LoVo (cell line): ENCODE measurements at places on chromosomes 13 and 19.

DNA sequence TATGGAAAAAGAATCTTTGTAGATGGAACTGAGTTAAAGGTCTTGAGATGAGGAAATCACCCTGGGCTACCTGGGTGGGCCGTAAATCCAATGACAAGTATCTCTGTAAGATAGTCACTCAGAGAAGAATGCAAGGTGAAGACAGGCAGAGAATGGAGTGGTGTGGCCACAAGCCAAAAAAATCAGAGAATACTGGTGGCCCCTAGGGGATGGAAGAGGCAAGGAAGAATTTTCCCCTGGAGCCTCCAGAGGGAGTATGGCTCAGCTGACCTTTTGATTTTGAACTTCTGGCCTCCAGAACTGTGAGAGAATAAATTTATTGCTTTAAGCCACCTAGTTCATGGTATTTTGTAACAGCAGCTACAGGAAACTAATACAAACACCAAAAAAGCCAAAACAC lies 32.7 kb upstream of the CSNK1A1L start:
- DNase-seq: no peak

DNA sequence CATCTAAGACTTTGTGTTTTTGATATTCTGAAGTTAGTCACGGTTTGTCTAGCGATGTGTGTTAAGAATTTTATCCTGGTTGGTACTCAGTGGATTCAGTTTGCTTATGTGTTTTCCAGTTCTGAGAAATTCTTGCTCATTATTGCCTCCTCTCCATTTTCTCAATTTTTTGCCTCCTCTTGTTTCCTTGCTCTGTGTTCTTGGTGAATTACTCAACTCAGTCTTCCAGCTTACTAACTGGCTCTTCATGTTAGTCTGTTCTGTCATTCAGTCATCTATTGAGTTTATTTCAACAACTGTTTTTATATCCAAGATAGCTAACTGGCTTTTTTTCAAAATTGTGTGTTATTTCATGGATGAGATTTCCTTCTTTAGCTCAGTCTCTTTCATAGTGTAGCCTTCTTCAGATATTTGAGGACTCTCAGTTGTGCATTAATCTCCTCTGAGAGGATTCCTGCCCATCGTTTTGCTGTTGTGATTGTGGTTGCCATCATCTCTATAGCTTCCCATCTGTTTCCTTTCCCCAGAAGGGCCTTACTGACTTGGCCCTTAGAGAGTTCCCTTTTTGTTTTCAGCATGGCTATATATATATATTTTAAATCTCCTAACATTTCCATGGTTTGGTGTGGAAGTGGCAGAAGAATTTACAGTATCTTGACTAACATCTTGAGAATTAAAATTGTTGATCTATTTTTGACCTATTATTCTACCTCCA lies 6.2 kb downstream of the SETDB2 start:
- no peak for DNase-seq

- no peak for DNase-seq
These were observed 107.9 kb downstream of the ZNF536 start for GRCh38 chr19:30480097-30480496.

DNA sequence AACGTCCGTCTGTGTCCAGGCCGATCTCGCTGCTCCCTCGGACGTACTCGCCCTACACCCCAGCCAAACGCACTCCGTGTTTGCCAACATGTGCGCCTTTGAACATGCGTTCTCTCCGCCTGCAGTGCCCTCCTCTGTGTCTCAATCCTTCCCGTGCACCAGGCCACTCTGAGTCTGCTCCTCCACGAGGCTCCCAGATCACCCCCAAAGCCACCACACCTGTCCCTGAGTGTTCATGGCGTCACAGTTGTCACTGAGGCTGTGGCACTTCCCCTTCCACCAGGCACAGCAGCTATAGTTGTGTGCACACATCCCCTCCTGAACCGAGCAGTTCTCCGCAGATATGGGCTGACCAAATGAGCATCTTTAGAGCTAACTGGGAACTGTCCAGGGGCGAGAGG lies 35.6 kb downstream of the RASA3 start:
- DNase-seq: no peak

DNA sequence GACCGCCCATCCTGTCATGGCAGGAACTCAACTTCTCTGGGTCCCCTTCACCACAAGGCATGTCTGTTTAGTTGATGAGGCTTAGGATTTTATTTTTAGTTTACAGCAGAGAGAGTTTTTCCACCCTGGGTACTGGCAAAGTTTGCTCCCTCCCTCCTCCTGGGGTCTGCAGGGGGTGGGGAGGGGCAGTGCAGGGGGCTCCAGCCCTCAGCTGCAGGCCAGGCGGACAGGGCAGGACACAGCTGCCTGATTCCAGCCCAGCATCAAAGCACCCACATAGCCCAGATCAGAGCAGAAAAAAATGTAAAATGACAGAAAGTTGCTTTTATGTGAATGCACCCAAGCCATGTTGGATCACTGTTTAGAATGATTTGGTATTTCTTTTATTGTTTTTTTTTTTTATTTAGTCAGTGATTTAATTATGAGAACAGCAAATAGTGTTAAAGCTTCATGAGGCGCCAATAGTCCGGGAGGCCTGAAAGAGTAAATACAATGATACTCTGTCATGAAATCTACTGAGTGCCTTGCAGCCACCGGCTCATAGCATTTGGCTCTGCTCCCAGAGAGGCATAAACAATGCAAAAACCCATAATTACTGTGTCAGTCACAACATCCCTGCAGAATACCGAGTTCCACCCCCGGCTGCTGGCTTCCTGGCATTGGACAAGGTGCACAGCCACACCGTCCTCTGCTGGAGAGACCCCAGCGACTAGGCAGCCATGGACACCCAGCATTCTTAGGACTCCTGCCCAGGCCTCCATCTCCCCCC lies 923.5 kb downstream of the UQCRFS1 start:
- no peak for DNase-seq

DNA sequence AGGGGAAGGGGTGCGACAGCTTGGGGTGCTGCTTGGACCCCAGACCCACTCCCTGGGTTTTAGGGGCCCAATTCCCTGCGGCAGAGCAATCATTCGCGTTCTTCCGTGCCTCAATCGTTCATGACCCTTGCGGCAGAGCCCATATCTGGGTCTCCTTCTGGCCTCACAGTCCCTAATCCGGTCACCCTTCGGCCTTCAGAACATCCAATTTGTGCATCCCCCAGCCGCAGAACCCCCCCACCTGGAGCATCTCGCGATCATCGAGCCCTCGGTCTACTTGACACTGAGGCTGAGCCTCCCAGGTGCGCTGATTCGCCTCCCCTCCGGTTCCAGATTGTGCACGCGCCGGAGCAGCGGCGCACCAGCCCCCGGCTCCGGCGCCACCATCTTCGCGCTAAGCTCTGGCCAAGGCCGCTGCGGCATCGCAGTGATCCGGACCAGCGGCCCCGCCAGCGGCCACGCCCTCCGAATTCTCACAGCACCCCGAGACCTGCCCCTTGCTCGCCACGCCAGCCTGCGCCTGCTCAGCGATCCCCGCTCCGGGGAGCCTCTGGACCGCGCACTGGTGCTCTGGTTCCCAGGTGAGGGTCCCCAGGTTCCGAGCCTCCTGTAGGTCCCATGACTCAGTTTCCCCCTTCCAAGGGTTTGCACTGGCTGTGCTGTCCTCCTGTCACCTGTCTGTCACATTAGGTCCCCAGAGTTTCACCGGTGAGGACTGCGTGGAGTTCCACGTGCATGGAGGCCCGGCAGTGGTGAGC lies 501 bp downstream of the GTPBP3 start:
- DNase-seq: peak; percentile 33

DNA sequence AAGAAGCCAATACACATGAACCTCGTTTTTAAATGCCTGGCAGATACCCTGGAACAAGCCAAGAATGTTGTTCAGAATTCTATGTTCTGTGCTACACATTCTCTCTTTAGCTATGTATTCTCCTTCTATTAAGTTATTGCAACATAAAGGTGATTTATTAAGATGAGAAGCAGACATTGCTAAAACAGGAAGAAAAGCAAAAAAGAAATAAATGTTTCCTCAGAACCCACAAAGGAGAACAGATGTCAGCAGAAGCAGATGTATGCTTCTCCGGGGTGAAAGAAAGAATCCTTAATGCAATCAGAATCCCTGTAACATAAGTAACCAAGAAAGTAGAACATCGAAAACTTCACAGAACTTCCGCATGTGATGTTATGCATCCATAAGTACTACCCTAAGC lies 302.9 kb downstream of the DCT start:
- DNase-seq: no peak

- DNase-seq: no peak
These were observed 167.1 kb upstream of the MAB21L1 start for GRCh38 chr13:35643625-35644024.

DNA sequence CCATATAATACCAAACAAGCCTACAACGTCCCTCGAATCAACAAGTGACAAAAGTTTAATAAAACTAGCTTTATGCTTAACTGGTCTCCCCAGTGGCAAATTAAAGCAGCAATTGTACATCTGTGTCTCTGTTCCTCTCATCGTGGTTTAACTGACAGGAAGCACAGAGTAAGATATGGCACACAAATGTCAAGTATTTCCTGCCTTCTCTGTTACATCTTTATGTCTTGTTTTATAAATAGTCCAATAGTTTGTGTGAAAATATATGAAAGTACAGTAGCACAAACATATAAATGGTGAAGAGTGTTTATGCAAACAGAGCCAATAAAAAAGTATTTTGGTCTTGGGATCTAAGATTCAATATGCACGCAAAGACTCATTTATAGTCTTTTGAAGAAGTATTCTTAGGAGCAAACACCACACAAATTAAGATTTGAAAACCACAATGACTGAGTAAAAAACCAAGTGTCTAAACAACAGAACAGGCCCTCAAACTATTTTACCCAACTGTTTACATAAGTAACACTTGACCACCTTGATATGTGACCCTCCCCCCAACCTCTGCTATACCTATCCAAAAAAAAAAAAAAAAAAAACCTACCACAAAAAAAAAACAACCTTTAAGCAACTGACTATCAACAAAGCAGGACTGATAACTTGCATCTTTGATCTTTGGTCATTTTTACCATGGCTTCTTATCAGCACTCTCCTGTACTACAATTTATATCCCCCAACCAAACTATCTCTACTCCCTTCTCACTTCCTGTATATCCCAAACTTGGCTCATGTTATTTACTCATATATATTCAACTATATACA lies 14.0 kb downstream of the ELF1 start:
- no peak for DNase-seq

GRCh38 chr13:45899406-45899805 lies 47.9 kb upstream of the SIAH3 start:
- no peak for DNase-seq

DNA sequence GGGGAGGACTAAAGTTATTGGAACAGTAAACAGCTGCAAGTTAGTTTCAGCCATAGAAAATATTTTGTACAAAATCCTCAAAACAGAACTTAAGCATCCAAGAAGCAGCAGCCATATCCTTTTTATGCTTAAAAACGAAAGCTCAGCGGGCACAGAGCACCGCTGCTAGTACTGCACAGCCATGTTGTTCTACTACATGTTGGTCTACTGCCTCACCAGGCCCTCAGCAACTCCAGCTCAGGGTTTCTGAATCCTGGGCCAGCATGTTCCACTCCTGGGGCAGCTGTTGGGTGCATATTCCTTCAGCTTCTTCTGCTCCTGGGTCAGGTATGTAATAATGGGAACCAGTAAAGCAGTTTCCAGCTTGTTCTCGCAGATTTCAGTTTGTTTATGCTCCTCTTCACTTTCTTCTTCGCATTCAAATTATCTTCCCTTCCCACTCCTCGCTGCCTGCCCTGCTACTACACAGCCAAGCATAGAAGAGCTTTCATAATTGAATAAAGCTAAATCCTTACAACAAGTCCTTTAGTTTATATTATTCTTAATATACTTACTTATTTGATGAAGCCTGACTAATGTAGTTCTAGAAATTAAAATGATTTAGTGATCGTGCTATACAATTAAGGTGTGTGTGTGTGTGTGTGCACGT lies 820.5 kb upstream of the ATXN8OS start:
- DNase-seq: no peak
